CD4-positive, alpha-beta T cell treated with Interleukin-6 at 100 ng/mL for 8 hours (primary cell): ENCODE measurements at places on chromosomes 6 and 20.
A peak's percentile ranks its signal among the peaks of the same experiment; 100 is the strongest.

DNA sequence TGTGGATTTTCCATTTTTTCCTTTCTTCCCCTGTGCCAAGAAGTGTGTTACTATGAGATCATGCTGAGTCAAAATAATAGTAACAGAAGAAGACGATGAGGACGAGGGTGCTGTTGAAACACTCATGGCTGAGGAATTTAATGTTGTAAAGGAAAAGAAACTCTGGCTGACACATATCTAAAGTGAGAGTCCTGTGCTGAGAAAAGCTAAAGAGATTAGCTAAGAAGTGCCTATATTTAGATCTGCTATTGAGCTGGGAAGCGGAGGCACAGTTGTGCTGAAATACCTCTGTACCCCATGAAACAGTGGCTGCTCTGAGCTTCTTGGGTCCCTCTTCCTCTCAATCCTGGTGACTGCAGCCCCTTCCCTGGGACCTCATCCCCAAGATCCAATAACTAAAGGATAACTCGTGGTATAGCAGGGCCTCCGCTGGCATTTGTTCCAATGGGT, 1.1 kb upstream of the SYTL3 start:
- DNase-seq: no peak

DNA sequence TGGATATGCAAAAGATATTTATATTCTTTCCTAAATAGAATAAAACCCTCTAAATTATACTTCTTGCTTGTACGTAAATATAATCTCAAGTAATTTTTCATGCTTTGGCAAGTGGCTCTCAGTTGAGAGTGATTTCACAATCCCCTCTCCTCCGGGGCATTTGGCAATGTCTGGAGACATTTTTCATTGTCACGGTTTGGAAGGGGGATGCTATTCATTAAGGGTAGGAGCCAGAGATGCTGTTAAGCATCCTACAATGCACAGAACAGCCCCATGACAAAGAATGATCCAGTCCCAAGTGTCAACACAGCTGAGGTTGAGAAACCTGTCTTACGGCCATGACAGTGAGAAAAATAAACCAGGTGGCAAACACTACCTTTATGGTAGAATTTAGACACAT, 75.7 kb downstream of the AGPAT4 start:
- no peak for DNase-seq

- no peak for DNase-seq
Observed at GRCh38 chr20:32474717-32474966, 110.5 kb downstream of the NOL4L start.

- DNase-seq: no peak
Observed at GRCh38 chr6:32964776-32965175, 3.6 kb upstream of the BRD2 start.

DNA sequence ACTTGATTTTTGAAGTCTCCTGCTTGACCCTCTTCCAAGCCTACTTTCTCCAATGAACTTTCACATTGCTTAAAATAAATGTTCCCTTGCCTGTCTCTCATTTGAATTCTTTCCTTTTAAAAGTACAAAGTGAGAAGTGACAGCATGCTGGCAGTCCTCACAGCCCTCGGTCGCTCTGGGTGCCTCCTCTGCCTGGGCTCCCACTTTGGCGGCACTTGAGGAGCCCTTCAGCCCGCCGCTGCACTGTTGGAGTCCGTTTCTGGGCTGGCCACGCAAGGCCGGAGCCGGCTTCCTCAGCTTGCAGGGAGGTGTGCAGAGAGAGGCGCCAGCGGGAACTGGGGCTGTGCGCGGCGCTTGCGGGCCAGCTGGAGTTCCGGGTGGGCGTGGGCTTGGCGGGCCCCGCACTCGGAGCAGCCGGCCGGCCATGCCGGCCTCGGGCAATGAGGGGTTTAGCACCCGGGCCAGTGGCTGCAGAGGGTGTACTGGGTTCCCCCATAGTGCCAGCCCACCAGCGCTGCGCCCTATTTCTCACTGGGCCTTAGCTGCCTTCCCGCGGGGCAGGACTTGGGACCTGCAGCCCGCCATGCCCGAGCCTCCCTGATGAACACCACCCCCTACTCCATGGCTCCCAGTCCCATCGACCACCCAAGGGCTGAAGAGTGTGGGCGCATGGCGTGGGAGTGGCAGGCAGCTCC, 31.9 kb downstream of the SERPINB6 start:
- no peak for DNase-seq

- no peak for DNase-seq
Observed at GRCh38 chr6:252775-253535, 39.3 kb upstream of the DUSP22 start.

- DNase-seq: no peak
Observed at GRCh38 chr6:718345-718744, 25.4 kb upstream of the EXOC2 start.

DNA sequence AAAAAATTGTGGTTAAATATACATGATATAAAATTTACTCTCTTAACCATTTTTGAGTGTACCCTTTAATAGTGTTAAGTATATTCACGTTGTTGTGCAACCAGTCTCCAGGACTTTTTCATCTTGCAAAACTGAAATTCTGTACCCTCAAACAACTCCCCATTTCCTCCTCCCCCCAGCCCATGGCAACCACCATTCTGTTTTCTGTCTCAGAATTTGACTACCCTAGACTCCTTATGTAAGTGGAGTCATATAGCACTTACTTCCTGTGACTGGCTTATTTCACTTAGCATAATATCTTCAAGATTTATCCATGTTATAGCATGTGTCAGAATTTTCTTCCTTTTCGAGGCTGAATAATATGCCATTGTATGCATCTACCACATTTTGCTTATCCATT, 5.1 kb downstream of the VPS16 start:
- DNase-seq: no peak

- DNase-seq: no peak
Observed at GRCh38 chr6:167731216-167731615, 95.5 kb upstream of the AFDN start.

DNA sequence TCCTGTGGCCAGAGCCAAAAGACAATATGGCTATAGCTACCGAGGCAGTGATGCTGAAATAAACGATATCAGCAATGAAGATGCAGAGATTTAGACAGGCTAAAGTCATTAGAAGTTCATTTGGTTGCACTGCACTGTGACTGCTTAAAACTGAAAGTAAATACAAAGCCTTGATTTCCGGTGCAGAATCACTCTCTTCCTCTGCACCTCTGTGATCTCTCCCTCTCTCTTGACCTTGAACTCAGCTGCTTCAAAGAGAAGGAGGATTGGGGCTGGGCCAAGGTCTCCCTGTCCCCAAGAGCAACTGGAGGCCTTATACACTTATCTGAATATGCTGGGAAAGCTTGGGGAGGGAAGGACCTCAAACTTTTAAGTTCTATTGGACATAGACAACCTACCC, 34.6 kb upstream of the SPACA1 start:
- DNase-seq: peak; percentile 41

- DNase-seq: no peak
Observed at GRCh38 chr6:67458265-67458664, 1176.8 kb upstream of the ADGRB3 start.

DNA sequence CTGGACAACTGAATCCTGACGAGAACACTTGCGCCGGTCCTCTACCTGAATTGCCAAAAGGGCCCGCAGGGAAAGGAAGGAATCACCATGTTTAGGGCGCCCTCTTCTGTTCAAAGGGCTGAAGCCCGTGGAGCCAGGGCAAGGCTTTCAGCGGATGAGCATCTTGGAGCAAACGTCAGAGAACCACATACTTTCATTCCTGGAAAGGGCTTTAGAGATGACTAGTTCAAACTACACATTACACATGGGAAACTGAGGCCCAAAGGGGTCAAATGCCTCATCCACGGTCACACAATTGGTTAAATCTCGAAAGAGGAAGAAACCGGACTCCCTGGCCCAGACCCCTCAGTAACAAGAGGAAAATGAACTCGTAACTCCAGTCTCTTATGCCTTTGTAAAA, 11.5 kb upstream of the ZNF133 start:
- DNase-seq: peak; percentile 51

- no peak for DNase-seq
Observed at GRCh38 chr6:76465410-76465809, 392.9 kb upstream of the IMPG1 start.

DNA sequence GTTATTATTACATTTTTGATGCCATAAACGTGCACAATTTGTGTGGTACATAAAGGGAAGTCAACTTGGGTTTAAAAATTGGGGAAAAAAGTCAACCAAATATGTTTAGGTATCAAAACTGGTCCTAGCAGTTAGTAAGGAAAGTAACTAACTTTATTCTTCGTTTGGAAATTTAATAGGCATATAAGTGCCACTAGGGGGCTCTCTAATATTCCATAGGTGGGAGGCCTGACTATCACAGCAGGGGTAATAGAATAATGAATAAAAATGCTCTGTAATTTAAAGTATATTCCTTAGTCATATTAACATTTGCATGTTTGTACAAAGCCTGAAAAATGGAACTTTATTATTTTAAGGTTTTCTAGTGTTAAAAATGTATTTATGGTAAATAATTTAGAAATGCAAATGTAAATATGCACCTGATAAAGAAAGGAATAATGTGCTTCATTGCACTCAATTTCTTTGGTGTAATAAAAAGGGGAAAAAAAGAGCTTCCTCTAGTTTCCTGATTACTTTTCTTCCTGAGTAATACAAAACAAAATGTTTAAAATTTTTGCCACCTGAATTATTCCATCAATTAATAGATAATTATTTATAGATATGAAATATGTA, 125.7 kb upstream of the HDAC2 start:
- peak; percentile 14 for DNase-seq

DNA sequence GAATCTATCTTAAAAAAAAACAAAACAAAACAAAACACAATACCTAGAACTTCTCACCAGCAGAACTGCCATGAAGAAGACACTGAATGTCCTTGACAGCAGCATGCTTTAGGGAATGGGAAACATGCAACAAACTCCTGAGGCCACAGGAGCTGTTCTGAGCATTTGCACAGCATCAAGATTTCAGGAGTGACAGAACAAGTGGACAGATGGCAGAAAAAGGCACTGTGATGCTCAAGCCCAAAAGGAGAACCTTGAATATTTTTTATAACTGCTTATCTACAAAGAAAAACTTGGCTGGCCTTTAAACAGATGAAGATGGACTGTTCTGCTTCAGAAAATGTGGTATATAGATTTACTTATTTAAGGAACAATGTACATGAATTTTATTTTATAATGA, 158.9 kb downstream of the RALGAPA2 start:
- no peak for DNase-seq

GRCh38 chr6:111030008-111031007, 48.5 kb downstream of the RPF2 start:
- DNase-seq: no peak

GRCh38 chr6:19432966-19433498, 404.1 kb upstream of the ID4 start:
- DNase-seq: no peak
